AG09319 (cell line): ENCODE measurements at places on chromosomes 7 and 10.

DNA sequence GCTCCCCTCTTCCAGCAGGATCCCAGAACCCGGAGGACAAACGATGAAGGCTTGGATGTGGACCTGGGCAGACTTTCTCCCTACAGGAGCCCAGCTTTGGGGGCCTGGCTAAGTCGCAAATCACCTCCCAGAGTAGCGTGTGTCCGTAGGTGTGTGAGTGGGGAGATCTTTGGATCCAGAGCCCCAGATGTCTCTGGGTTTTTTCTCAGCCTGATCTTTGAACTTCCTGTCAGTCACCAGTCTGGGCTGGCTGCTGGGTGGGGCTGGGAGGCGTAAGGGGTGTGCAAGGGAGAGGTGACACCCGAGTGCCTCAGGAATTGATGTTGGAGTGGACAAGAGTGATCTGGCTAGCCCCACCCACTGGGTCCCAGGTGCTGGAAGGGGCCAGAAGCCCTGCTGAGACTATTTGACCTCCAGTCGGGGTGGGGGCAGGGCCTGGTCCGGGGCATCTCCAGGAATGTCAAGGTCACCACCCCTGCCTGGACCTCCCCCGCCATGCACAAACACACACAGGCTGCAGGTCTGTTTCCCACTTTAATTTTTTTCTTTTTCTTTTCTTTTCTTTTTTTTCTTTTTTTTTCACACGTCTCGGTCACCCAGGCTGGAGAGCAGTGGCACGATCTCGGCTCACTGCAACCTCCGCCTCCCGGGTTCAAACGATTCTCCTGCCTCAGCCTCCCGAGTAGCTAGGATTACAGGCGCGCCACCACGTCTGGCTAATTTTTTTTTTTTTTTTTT, at the start of gene MOGAT3:
Gene MOGAT3, minus strand, starts transcription at position 175 of the 738 bp plus-strand sequence. CDS start 182 bp downstream, outside the sequence.
- DNase-seq = no peak

GRCh38 chr10:129849452-129849750, 114.7 kb downstream of the EBF3 start:
- DNase-seq = no peak

GRCh38 chr7:143406002-143406357, 2.7 kb downstream of the EPHA1 start:
- DNase-seq = no peak

GRCh38 chr10:75916906-75917305, 485.5 kb downstream of the LRMDA start:
- DNase-seq = no peak

DNA sequence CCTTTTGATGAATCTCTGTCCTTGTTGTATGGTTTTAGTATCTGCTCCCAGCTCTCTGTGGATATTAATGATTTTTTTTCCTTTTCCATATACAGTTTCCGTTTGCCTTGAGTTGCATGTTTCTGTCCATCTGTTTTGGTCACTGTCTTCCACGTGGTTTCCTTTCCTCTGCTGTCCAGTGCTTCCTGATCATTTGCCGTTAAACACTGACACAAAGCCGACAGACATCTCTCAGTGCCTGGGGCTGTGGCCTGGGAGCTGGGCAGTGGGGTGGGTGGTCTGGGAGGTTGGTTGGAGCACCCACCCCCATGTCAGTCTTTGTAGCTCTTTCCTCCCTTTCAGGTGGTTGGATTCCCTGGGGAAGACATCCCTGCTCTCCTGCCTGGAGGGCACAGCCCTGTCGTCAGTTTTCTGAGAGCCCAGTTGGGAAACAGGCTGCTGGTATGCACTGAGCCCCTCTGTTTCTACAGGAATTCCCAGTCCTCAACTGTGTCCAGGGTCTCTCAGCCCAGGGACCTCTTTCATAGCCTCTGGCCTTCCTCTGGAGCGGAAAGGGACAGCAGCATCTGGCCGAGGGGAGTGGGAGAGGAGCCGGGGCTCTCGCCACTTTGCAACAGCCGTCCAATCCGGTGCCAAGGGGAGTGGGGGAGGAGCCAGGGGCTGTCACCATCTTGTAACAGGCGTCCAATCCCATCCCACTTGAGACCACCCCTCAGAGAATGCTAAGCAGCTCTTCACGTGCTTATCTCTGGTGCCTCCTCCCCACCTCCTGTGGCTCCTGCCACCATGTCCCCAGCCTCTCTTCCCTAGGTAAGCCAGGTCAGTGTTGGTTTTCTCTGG, 26.7 kb upstream of the MKI67 start:
- DNase-seq = no peak

- DNase-seq = no peak
Observed at GRCh38 chr10:77756319-77757232, 119.0 kb upstream of the KCNMA1 start.

GRCh38 chr7:88289564-88290025, 17.1 kb downstream of the STEAP4 start:
- no peak for DNase-seq

DNA sequence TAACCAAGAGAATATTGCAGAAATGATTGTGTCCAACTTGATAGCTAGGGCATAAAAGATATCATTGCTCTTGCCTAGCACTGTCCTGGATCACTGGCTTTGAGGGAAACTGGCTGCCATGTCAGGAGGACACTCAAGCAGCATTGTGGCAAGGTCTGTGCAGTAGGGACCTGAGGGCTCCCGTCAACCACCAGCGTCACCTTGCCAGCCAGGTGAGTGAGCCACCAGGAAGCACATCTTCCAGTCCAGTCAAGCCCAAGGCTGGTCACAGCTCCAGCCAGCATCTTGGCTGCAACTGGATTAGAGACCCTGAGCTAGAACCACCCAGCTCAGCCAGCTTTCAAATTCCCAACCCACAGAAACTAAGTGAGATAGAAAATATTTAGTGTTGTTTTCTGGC, 392.7 kb downstream of the CALN1 start:
- DNase-seq = no peak

GRCh38 chr7:99465421-99465768, 572 bp downstream of the ATP5MF start:
- no peak for DNase-seq

GRCh38 chr10:75646916-75647315, 215.5 kb downstream of the LRMDA start:
- no peak for DNase-seq

- no peak for DNase-seq
Observed at GRCh38 chr10:17206210-17206709, 4.8 kb upstream of the TRDMT1 start.

DNA sequence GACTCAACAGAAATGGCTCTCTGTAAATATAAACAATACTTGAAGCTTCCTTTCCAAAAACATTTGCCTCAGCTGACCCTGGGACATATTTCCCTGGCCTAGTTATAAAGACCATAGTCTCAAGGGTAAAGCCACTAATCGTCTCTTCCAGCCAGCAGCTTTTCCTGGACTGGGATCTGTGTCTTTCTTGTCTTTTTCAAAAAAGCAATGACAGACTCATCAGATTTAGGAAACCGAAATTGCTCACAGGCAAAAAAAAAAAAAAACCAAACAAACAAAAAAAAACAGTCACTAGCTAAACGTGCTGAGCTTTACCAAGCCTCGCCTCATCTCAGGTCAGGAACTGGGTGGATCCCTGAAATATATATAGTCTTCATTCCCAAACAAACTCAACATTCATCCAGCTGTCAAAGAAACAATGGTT, 23.5 kb downstream of the STN1 start:
- DNase-seq = no peak

- no peak for DNase-seq
Observed at GRCh38 chr10:36281831-36282331, 639.8 kb upstream of the FZD8 start.

DNA sequence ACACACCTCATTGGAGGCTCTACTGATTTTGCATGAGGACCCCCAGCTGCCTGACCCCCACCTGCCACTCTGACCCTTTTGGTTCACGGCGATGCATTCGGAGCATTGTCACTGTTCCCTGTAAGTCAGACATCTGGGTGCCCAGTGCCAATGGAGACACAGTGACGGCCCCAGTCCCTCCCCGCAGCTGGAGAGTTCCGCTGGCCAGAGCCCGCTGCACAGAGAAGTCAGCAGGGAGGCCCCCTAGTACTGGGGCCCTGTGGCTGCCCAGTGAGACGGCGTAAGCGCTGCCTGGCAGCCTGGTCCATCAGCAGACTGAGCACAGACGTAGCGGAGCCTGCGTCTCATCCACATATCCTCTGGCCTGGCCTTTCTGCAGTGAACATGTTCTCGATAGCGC, 77.5 kb downstream of the NKX6-2 start:
- no peak for DNase-seq

DNA sequence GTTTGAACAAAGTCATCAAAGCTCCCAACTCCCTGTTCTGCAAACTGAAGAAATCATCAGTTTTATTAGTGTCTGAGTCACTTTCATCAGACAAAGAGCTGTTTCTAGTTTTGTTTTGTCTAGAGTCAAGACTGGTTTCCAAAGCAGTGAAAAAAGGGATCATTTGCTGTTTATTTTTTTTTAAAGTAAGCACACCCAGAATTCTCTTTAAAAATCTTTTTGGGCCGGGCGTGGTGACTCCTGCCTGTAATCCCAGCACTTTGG, 972.0 kb upstream of the CELF2 start:
- no peak for DNase-seq

DNA sequence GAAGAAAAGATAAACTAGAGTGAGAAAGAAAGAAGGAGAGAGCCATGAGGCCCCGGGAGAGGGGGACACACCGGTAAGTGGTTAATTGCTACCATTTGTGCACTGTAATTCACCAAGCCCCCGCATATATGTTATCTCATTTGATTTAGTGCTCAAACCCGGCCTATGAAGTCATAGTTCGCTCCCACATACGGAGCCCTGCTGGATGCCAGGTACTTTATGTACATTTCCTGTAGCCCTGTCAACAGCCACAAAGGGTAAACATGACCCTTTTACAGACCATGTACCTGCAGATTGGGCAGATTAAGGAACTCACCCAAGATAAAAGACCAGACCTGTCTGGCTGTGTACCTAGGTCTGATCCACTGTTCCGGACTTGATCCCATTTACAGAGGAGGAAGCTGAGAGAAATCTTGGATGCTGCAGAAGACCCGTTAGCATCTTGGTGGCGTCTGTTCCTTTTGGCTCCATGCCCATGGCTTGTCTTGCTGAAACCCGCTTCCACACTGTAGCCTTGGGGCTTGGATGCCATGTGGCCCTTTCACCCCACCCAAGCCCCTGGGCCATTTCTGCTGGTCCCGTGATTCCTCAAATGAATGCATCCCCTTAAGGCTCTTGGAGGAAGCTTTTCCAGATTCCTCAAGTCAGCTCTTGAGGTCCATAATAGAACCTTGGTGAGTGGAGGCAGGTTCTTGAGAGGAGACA, 32.3 kb downstream of the FAM241B start:
- DNase-seq = no peak

DNA sequence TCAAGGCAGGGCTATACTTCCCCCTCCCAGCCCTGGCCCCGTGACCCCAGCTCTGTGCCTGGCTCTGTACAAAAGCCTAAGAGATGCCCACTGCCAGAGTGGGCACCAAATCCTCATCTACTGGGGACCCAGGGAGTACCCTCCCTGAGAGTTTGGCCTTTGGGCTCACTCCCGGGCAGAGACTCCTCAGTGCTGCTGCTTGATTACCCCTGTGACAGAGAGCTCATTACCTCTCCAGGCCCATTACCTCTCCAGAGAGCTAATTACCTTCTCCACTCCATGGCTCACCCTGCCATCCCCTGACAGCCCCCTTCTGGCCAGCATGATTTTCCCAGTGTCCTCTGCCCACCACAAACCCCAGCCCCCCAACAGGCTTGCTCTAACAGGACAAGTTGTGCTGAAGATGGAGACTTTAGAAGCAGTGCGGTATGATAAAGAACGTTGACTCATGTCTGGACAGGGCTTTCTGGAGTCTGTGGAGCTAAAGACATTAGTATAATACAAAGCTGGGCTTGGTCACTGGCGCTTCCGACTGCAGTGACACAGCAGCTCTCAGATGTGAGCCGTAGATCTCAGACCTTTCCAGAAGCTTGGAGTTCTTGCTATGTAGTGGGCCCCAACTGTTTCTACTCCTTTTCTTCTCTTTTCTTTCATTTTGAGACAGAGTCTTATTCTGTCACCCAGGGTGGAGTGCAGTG, 111.3 kb upstream of the KCTD7 start:
- DNase-seq = no peak

DNA sequence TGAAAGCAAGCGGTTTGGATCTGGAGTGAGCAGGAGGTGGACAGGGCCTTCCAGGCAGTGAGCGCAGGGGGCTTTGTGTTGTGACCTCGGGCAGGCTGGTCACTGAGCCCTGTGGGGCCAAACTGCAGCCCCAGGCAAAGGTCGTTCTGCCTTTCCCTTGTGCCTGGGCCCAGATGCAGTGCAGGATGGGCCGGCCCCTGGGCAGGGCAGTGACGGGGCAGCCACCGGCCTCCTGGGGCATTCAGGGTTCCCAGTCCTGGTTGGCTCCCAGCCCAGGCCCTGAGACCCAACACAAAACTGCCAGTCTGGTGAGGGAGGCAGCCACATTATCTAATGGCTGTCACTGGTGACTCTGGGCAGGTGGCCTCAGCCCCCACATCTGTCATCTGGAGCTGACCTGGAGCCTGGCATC, 7.1 kb downstream of the ARPC1B start:
- DNase-seq = no peak

DNA sequence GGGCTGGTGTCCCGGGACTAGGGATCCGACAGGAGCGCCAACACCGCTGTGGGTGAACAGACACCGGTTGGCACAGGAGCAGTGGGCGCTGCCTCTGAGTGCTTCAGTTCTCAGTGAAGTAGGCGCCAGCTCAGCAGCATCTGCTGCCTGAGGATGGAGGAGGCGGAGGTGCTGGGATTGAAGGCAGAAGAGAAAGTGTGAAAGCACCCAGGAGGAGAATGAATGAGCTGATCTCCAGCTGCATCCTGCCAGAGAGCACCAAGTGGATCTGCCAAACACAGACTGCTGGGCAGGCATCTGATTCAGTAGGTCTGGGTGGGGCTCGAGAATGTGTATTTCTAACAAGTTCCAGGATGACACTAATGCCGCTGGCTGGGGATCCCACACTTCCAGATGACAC, 74.5 kb downstream of the LANCL2 start:
- no peak for DNase-seq

GRCh38 chr7:139992353-139993044, 70.3 kb downstream of the PARP12 start:
- no peak for DNase-seq

GRCh38 chr10:15222511-15222910, 54.0 kb upstream of the NMT2 start:
- DNase-seq = no peak

DNA sequence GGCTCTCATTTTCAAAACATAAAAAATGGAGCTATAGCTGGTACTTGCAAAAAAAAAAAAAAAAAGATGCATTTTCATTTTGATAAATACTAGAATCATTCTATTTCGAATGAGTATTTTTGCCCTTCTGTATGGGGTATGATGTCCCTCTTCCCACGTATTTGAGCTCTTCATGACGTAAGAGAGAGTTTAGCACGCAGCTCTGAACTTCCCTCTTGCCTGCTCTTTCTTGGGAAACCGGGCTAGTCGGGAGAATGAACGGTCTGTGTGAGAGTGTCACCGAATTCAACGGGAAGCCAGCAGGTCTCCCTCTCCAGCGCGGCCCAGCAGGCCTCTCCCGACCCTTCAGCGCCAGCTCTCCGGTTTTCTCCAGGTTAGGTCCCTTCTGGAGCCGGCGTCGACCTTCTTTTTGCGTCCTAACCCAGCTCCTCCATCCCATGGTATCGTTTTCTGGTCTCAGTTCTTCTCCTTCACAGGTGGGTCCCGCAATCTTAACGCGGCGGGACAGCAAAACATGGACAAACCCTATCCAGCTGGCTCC, 159.2 kb upstream of the PITRM1 start:
- DNase-seq = no peak
